ENCODE measurements at places on chromosomes 1 and 21. TPM values are rescaled to one million over a fixed set of nuclear protein-coding genes. Genes with fewer than 3 reads are reported as not detected.

Gene G0S2
- 11.4 TPM for total RNA-seq

Gene AVPR1B
- not detected for total RNA-seq

DNA sequence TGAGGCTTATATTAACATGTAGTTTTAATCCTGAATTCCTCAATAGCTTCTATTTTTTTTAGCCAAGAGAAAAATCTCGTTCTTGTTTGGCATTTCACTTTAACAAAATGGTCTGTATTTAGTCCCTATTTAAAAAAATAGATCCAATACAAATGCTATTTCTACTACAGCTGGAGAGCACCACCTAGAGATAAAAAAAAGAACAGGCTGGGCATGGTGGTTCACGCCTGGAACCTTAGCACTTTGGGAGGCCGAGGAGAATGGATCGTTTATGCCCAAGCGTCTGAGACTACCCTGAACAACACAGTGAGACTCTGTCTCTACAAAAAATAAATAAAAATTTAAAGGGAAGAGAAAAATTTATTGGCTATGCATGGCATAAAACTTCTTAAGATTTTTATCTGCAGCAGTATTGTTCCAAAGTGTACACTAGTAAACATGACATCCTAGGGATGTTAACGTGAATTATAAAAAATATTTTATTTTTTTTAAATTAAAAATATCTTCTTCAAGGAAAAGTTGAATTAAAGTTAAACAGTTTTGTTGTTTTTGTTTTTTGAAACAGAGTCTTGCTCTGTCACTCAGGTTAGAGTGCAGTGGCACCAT lies 4.4 kb downstream of the ST7L start:
- DNase-seq: no peak
- H3K27me3 ChIP-seq: no peaks in the 10 kb centered on the region
- H3K27ac ChIP-seq: no peak overlapping the region
- H3K4me3 ChIP-seq: no peak overlapping the region

DNA sequence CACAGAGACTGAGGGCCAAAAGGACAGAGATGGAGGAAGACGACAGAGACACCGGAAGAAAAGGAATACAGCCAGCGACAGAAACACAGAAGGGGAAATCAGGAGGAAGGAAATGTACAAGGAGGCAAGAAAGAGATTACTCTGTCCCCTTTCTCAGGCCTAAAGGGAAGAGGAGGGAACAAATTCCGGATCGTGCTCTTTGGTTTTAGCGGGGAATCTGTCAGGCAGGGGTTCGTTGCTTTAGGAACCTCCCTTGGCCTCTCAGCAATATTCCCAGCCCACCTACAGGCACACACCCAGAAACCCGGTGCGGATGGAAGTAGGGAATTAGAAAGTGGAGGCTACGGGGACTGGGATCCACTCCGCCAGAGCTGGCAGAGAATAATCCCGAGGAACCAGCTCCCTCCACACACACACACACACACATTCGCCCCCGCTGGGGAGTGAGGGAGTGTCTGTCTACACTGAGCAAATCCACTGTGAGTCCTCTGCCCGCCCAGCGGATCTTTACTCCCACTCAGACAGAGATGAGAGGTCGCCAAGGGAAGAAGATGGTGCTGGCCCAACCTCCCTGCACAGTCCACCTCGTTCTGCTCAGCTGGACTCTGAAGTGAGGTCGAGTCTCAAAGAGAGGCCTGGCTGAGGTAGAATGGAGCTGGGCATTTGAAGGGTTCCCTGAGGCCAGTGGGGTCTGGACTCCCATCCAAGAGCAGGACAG lies 5.7 kb downstream of the TAL1 start:
- H3K4me3 ChIP-seq: peak overlapping the region; percentile 3
- H3K27ac ChIP-seq: no peak overlapping the region
- peaks cover 22% of the 10 kb centered on the region for H3K4me1 ChIP-seq
- H3K27me3 ChIP-seq: peaks cover 56% of the 10 kb centered on the region

- DNase-seq: no peak
- H3K27ac ChIP-seq: peak overlapping the region; percentile 88
- peaks cover 33% of the 10 kb centered on the region for H3K36me3 ChIP-seq
- H3K27me3 ChIP-seq: no peaks in the 10 kb centered on the region
- H3K4me1 ChIP-seq: peaks cover 31% of the 10 kb centered on the region
These were observed 1.4 kb downstream of the PTBP2 start for GRCh38 chr1:96722958-96723357.

- H3K4me1 ChIP-seq: no peaks in the 10 kb centered on the region
- H3K27me3 ChIP-seq: no peaks in the 10 kb centered on the region
- H3K4me3 ChIP-seq: no peak overlapping the region
- no peaks in the 10 kb centered on the region for H3K36me3 ChIP-seq
- H3K27ac ChIP-seq: no peak overlapping the region
These were observed 176.1 kb downstream of the BRINP2 start for GRCh38 chr1:177346790-177347359.

DNA sequence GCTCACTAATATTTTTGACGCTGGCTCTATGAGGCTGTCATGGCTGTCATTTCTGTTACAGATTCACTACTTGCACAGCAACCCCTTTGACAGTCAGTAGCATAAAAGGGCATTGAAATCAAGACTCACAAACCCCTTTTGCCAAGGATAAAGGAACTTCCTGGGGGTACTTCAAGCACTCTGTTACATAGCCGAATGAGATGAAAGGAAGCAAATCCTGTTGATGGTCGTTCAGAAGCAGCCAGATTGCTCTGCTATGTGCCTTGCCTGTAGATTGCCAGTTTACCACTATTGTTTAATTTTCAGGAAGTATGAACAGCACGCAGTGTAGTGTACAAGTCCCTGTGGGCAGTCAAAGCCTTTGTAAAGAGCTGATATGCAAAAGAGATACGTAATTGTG lies 296.2 kb downstream of the LRRIQ3 start:
- H3K27ac ChIP-seq: no peak overlapping the region
- H3K27me3 ChIP-seq: no peaks in the 10 kb centered on the region
- H3K36me3 ChIP-seq: no peaks in the 10 kb centered on the region

Measured in activated naive CD8-positive, alpha-beta T cell treated with anti-CD3 and anti-CD28 coated beads for 36 hours (primary cell).